Esophagus mucosa (tissue), 1 donor: ENCODE measurements at places on chromosomes 16 and 17. TPM values are rescaled to one million over a fixed set of nuclear protein-coding genes. Genes with fewer than 3 reads are reported as not detected.

The CCDC57 gene
- 23.2 TPM for total RNA-seq

The CFAP119 gene
- total RNA-seq = 2.2 TPM

The CCL4 gene
- not detected for total RNA-seq

The NIP7 gene
- 29.0 TPM for total RNA-seq

The KRTAP4-3 gene
- not detected for total RNA-seq

The MT1E gene
- 98.8 TPM for total RNA-seq

- no peak for ATAC-seq
Observed at GRCh38 chr16:82242201-82242600, 72.2 kb upstream of the MPHOSPH6 start.

DNA sequence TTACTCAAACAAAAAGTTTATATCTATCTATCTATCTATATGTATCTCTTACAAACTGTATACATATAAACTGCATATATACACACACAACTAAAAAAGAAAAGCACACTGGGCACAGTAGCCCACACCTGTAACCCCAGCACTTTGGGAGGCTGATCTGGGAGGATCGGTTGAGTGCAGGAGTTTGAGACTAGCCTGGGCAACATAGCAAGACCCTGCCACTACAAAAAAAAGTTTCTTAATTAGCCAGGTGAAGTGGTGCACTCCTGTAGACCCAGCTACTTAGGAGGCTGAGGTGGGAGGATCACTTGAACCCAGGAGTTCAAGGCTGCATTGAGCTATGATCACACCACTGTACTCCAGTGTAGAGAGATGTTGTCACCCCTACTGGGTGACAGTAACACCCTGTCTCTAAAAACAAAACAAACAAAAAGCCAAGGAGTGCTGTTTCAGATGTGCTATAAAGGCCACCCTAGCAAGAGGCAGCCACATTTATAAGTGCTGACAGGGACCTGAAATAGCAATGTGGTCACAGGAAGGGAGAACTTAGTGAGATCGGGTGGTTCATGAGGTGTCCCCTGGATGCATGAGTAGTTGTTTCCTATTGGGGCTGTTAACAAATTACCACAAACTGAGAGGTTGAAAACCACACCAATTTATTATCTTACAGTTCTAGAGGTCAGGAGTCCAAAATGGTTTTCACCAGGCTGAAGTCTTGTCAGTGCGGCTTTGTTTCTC, 4.8 kb downstream of the CD2BP2 start:
- ATAC-seq = no peak

- no peak for ATAC-seq
Observed at GRCh38 chr16:78091419-78091818, 8.0 kb upstream of the WWOX start.

DNA sequence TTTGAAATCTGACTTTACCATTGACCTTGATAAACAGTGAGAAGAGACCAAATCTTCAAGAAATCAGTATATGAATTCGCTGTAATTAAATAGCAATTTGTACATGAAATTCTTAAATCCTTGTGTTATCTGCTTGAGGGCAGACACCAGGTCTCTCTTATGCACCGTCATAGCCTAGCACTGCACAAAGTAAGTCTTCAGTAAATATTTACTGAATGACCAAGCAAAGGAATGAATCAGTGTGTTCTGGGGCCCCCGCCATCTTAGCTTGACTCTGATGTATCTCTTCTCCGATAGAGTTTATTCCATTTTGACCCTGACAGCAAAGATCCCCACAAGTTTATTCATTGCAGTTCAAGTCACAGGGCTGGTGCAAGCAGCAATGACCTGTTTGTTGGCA, 328.0 kb downstream of the TMEM114 start:
- no peak for ATAC-seq

- ATAC-seq = no peak
Observed at GRCh38 chr16:77063676-77064016, 127.3 kb upstream of the MON1B start.

- ATAC-seq = peak; percentile 98
Observed at GRCh38 chr16:19005561-19006445, 22.1 kb downstream of the TMC7 start.

DNA sequence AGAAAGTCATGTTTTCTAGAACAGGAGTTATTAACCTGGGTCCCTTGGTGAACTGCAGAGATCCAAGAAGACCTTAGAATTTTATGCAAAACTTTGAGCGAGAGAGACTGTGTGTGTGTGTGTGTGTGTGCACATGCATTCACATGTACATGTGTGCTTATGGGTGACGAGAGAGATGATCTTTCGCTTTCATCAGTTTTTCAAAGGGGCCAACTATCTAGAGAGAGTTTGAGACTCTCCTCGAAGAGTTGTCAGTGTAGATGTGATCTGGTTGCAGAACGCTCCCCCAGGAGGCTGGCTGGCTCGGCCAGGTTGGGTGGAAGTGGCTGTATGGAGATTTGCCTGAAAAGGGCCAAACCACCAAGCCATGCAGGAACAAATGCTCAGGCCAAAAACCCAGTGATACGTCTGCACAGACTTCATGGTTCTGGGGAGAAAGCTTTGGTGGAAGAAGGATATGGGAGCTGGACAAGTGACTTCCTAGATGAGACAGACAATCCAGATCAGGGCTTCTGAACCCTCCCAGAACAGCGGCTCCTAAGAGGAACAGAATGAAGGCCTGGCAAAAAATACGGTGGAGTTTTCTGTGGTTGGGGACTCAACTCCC, 6.1 kb downstream of the PIK3R5 start:
- ATAC-seq = no peak

GRCh38 chr17:72240333-72240732, 119.5 kb downstream of the SOX9 start:
- no peak for ATAC-seq

DNA sequence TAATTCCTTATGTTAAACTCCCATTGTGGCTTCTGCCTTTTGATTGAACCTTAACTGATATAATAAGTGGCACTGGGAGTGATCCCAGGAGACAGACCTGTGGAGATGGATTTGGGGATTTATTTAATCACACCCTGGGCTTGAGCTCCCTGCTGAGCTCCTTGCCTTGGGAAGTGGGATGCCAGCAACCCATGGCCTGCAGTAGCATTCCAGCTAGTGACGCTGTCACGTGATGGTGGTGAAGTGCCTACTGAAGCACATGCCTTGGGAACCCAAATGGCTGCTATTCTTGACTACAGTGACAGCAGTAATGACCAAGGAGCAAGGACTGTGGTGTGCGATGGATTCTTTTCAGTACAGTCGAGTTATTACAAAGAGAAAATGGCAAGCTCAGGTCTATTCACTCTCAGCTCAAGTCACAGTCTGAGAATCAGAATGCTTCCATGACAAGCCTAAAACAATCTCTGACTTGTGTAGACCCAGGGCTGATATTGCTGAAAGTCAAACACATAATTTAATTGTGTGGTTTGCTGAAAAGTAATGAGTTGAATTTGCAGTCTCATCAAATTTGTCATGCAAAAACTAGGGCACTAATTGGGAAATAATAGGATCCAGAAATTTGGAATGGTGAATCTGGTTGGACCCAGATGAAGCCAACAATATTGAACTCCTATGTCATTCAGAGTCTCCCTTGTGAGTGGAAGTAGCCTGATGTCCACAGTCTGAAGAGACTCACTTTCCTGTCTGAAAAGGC, 47.1 kb downstream of the BCL7C start:
- ATAC-seq = no peak

DNA sequence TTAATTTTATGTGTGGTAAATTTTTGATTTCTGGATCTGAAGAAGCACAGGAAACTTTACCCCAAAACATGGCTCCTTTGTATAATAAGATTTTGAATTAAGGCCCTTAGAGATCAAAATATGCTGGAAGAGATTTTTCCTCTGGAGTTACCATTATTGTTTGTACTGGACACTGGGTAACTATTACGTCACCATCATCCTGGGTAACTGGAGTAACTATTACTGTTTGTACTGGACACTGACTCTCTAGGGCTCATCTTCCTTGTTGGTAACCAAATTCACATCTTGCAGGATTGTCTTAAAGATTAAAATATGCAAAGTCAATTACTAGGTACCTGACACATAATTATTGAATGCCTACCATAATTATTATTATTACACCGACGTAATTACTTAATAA, 593.8 kb upstream of the GOT2 start:
- ATAC-seq = no peak

- no peak for ATAC-seq
Observed at GRCh38 chr17:79670537-79671084, 59.8 kb upstream of the RBFOX3 start.

- ATAC-seq = no peak
Observed at GRCh38 chr16:67579686-67580085, 17.4 kb downstream of the CTCF start.

DNA sequence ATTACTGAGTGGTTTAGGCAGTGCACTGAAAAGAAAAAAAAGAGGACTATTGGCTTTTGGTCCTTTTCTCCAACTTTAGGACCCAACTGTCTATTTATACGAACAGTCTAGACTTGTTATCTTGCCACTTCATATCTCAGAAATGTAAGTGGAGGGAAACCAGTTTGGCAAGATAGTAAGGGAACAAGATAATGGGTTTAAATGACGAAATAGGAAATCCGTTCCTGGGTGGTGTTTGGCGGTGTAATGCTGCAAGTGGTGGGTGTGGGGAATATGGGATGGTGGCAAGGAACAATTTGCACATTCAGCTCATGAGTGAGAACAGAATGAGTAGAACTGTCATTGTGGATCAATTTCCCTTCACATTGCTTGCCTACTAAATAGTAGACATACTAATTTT, 44.7 kb downstream of the GRB7 start:
- peak; percentile 35 for ATAC-seq

DNA sequence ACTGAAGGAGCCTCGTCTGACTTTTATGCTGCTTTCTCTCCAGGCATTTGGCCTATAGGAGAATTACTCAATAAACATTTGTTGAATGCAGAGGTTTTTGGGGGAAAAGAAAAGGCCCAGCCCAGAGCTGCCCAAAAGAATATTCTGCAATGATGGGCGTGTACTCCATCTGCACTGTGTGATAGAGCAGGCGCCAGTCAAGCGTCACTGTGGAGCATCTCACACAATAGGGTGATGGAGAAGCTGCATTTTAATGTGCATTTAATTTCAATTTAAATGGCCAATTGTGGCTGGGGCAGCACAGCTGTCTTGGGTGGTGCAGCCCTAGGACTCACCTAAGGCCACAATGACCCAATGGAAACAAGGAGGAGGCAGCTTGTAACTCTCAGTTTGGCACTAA, 20.6 kb downstream of the GLYR1 start:
- ATAC-seq = no peak

DNA sequence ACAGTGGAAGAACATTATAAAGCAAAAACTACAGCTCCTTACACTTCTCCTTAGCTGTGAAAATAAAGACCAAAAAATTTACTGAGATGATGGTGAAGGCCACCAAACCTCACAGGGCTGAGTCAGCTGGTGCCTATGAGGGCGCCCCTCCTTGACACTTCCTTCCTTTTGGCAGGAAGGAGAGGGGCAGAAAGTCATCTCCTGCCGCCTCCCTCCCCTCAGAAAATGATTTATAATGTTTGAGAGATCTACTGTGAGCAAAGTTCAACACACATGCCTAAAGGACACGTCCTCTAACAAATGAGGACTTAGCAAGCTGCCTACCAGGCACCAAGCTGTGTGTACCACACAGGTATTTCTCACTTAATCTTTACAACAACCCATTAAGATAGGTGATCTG, 245.7 kb downstream of the PRKCA start:
- no peak for ATAC-seq

DNA sequence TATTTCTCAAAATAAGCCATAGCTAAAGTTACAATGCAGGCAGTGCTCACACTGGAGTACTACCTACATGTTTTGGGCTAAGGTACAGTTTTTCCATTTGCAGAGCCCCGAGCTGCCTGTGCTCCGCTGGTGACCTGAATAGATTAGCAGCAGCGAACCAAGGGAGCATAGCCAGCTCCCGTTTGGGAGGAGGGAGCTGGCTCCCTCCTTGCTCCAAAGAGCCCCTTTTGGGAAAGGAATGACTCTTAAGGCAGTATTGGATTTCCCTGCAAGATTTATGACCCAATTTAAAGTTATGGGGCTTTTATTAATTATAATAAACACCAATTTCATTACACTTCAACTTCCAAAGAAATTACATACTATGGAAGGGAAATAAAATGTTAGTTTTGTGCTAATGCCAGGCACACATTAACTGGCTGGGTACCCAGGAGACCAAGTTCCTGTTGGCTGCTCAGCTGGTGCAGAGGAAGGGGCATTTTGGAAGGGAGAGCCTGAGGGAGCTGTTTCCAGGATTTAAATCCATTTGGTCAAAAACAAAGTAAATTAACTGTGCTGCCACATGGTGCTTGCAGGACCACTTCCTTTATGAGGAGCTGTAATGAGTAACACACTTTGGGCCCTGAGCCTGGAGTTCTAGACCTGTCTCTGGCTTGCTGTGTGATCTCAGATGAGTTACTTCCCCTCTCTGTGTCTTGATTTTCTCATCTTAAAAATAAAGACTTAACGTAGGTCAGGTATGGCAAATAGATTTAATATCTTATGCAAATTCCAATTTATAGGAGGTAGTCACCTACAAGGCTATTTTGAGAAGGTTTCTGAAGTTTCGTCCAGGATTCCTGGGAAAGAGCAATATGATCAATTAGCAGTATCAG, 362.1 kb upstream of the CCL2 start:
- no peak for ATAC-seq

DNA sequence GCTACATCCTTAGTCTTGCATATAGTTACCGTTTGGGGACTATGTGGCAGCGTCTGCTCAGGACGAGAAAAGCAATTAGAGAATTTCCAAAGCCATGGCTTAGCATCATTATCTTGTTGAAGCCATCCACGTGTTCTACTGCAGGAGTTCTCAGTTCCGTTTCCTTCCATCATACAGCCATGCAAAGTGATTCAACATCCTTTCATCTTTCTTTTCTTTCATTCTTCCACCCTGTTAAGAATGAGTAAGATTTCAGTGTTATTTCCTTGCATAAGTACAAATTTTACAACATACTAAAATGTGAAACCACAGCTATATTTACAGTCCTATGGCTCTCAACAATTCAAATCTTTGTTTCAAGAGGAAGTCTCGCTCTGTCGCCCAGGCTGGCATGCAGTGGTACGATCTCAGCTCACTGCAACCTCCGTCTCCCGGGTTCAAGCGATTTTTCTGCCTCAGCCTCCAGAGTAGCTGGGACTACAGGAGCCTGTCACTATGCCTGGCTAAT, 3.8 kb downstream of the MARF1 start:
- ATAC-seq = no peak

DNA sequence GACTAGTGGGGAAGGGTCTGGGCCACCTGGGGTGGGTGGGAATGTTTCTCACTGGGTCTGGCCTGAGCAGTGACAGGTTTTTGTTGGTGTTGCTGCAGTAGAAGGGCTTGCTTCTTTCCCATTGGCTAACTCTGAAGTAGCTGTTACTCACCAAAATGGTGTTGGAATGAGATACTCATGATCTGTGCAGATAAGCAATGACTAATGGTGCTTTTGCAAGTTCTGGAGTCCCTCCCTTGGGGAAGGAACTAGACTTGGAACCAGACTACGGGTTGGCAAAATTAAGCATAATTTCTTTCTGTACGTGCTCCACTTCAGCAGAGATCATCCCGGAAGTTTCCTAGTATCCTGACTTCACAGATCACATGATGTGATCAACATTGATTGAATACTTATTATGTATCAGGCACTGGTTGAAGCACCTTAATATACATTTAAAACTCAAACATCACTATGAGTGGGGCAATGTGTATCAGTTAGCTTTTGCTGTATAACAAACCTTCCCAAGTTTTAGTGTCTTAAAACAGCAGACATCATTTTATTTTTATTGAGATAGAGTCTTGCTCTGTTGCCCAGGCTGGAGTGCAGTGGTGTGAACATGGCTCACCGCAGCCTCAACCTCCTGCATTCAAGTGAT, 30.1 kb downstream of the CHP2 start:
- ATAC-seq = peak; percentile 33
